ENCODE measurements at places on chromosomes 12 and 14. TPM values are rescaled to one million over a fixed set of nuclear protein-coding genes. Genes with fewer than 3 reads are reported as not detected.

PRKAG1 gene
- 71.6 TPM for polyA plus RNA-seq

DNA sequence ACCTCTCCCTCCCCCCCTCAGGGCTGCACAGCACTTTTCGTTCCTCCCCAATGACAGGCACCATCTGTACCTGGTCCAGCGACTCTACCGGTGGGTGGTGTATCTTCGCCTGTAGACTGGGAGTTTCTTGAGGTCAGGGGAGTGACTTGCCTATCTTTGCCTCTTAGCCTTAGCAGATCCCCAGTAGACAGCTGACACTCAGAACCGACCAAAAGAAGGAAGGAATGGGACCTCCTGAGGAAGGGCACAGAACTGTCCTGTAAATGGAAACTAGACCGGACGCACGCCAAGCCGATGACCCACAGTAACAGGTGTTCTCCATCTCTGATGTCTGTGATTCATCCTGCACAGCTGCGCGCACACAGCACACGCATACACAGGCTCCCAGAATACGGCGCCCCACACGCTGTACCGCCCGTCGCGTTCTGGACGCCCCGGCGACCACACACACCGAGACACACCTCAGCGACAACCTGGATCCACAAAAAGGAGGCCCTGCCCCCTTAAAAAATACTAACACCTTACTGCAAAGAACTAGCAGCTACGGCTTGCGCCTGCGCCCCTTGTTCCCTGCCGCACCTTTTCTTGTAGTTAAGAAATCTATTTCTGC lies 673 bp upstream of the TTC9 start:
- DNase-seq = peak; percentile 26

DNA sequence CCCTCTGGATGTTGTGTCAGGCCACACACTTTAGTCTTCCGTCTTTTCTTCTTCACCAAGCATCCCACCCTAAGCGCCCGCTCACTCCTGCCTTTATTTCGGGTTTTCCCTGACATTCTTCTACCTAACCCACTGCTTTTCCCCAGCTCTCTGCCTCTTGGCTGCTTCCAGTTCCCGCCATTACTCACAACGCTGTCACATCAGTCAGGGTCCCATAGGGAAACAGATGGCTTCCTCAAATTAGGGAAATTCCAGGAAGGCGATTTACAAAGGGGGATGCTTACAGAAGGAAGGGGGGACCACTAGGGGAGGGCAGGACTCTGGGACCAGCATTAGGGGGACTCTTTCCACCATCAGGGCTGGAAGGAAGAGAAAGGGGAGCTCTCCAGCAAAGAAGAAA lies 9.2 kb upstream of the PPP1R13B start:
- no peak for DNase-seq

ENDOU gene
- polyA plus RNA-seq = 0.26 TPM

GRCh38 chr12:62916632-62917425 lies 18.1 kb downstream of the PPM1H start:
- no peak for DNase-seq

GRCh38 chr12:20047901-20048300 lies 320.4 kb upstream of the PDE3A start:
- DNase-seq = no peak

DNA sequence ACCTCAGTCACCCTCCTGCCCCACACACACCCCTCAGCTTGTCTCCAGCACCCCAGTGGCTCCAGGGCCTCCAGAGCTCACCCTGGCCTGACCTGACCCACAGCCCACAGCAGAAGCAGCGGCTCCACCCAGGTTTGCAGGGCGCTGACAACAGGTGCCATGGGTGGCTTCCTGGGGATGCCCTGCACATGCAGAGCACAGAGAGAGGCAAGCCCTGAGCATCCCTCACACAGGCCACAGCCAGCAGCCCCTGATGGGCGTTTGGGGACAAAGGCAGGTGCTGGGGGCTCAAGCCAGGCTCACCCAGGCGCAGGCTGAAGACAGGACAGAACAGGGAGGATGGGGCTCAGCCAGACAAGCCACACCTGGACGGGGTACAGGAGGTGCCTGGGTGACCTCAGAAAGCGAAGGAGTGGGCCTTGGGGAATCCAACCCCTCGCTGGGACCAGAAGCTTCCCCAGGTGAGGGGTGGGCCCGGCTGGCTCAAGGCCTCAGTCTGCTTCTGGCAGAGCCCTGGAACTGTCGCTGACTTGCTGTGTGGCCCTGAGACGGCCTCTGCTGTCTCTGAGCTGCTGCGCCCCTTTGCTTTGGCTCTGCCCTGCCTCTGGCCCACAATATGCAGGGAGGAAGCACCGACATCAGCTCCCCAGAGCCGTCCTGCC lies 10.6 kb downstream of the ARL6IP4 start:
- DNase-seq = no peak

- no peak for DNase-seq
Observed at GRCh38 chr12:111573476-111573875, 25.6 kb downstream of the ATXN2 start.

ZBTB39 gene
- 12.8 TPM for polyA plus RNA-seq

- DNase-seq = no peak
Observed at GRCh38 chr14:44847526-44848309, 114.0 kb downstream of the KLHL28 start.

CLEC4C gene
- polyA plus RNA-seq = not detected

- DNase-seq = no peak
Observed at GRCh38 chr14:101184572-101184971, 281.1 kb upstream of the RTL1 start.

GRCh38 chr12:5348491-5348890 lies 83.4 kb upstream of the NTF3 start:
- DNase-seq = no peak

DNA sequence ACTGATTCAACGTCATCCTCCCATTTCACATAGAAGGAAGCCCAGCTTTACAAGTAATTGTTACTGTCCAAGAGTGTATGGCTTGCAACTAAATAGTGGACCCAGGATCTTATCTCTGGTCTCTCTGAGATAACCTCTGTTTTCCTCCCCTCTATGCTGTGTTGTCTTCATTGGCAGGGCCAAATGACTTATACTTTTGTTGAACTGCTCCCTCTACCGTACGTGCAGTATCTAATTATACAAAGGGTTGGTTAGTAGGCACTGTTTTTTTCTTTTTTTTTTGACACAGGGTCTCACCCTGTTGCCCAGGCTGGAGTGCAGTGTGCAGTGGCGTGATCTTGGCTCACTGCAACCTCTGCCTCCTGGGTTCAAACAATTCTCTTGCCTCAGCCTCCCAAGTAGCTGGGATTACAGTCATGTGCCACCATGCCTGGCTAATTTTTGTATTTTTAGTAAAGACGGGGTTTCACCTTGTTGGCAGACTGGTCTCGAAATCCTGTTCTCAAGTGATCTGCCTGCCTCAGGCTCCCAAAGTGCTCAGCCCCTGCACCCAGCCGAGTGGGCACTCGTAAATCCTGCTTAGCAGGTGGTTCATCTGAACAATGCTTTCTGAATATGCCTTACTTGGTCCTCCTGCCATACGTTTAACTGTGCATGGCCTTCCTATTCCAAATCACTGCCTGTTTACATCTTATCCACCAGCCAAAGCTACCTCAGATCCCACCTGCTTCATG lies 162.1 kb downstream of the ADCK1 start:
- no peak for DNase-seq

- no peak for DNase-seq
Observed at GRCh38 chr14:105026033-105026785, 5.3 kb upstream of the CDCA4 start.

SLC25A21 gene
- 4.3 TPM for polyA plus RNA-seq

DNA sequence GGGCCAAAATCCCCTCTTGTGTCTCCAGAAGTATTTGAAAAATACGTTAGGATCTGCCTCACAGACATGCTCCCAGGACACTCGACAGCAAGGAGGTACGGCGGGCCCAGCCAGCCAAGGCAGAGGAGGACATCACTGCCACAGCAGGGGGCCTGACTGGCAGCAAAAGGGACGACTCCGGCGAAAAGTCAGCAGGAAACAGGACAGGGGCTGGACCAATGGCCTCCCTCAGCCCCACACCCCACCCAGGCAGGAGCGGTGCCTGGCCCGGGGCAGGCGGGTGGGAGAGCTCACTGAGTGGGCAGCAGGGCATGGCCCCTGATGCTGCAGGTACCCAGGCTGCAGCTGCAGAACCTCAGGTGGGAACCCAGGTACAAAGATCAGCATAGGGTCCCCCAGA lies 17.8 kb downstream of the BRF1 start:
- DNase-seq = no peak

RNASE7 gene
- 0.31 TPM for polyA plus RNA-seq

SLC2A3 gene
- polyA plus RNA-seq = 20.1 TPM

- no peak for DNase-seq
Observed at GRCh38 chr12:80707126-80707829, at the start of gene MYF6. MYF6 (plus strand) TSS chr12:80707634; CDS start chr12:80707720, 86 bp downstream.

DNA sequence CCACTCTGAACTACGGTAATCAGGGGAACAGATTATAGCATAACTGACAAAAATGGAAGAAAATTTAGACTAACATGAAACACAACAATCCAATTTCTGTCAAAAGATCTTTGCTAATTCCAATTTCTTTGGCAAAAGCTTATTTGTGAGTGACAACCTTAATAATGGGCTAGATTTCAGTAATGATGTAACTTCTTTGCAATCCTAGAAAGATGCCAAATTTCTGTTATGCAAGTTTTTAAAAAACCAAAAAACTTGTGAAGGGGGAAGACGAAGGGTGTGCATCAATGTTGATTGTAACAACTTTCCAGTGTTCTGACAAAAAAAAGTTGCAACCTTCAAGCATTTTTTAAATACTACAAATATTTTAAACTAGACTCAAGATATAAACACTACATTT lies 59.9 kb downstream of the DICER1 start:
- DNase-seq = no peak

GRCh38 chr12:116172224-116172849 lies 105.2 kb downstream of the MED13L start:
- DNase-seq = no peak

GZMB gene
- not detected for polyA plus RNA-seq

DNA sequence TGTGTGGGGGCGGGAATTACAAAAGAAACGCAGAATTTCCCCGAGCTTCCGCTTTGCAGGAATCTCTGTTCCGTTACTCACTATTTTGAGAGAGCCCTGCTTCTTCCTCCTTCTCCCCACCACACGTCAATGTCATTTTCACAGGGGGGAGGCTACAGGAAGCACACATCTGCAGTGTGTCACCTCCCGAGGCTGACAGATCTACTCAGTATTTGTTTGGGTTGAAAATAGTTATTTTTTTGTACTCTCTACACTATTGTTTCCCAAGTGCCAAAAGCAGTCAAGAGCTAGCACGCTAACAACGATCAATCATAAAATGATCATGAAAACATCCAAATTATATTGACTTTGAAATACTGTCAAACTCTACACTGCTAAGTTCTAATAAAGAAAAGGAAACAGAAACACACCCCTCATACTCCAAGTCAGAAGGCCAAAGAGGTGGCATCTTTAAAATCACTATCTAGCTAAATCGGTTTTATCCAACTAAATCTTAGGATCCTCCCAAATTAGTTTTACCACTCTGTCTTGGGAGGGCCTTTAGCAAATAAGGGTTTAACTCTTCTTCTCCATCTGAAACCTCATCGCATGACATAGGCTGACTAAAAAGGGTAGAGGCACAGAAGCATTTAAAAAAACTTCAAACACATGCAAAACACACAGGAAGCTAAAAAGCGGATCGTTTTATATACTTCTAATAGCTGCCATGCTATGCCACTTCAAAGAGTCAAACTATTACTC lies 51.8 kb downstream of the FOXN3 start:
- DNase-seq = no peak

- DNase-seq = no peak
Observed at GRCh38 chr14:75426332-75427125, 1.3 kb upstream of the JDP2 start.

DNA sequence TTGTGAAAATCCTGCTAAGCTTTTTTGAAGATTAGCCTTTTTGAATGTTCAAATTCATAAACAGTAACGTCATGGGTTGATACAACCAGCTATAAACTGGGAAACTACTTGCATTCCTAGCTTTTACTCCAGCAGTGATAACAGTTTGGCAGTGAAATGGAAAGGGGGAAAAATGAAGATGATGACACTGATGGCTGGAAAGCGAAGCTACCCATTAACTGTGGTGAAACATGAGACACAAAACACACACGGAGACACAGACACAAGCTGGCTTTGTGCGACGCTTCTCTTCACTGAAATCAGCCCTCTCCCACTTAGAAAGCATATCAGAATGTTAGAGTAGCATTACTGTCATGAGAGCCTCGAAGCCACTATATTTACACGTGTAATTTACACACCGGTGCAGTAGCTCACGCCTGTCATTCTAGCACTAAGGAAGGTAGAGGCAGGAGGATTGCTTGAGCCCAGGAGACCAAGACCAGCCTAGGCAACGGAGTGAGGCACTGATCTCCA lies 15.7 kb downstream of the VPS37B start:
- DNase-seq = no peak

Data from renal pelvis (tissue), 12 donors.